Memory B cell (primary cell): ENCODE measurements at places on chromosomes 5 and 9.
A peak's percentile ranks its signal among the peaks of the same experiment; 100 is the strongest.

DNA sequence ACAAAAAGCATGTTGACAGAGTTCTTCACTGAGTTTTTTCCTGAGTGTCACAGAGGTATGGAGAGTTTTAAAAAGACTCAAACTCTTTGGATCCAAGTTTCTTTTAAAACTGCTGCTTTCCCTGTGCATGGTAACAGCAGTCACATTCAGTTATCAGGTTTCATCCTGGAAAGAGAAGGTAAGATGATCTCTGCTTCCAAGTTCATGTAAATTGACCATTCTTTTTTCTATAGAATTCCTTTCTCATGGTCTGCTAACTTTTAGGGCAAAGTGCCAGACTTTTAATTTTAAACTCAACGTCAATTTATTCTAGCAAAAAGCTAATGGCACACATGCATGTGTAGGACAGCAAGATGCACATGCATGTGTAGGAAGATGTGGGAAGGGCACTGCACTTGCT is 52.5 kb upstream of the PRLR start:
- no peaks in the 10 kb centered on the region for H3K4me1 ChIP-seq
- no peak overlapping the region for H3K4me3 ChIP-seq
- H3K36me3 ChIP-seq, result no peaks in the 10 kb centered on the region
- no peaks in the 10 kb centered on the region for H3K27me3 ChIP-seq

DNA sequence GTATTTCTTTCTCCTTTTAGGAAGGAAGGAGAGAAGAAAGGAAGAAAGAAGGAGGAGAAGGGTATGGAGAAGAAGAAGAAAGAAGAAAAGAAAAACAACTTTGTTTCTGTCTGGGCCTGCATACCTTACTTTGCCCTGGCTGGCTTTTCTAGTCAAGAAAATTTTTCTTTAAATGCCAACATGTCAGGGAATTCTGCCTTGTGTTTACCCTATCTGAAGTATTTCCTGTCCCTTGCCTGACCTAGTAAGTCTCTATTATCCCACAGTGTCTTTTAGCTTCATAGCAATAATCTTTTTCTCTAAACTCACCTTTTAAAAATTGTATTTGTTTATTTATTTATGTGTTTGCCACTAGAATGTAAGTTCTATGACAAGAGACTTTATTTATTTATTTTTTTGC is 1864.1 kb downstream of the EFNA5 start:
- no peak for DNase-seq
- no peaks in the 10 kb centered on the region for H3K36me3 ChIP-seq

GRCh38 chr5:34538026-34538672 is 118.0 kb upstream of the RAI14 start:
- no peak for DNase-seq
- no peak overlapping the region for H3K4me3 ChIP-seq
- peaks cover 16% of the 10 kb centered on the region for H3K27me3 ChIP-seq
- H3K27ac ChIP-seq, result no peak overlapping the region

GRCh38 chr5:34555699-34556508 is 100.2 kb upstream of the RAI14 start:
- no peak for DNase-seq
- H3K27me3 ChIP-seq, result no peaks in the 10 kb centered on the region
- H3K4me1 ChIP-seq, result no peaks in the 10 kb centered on the region
- no peaks in the 10 kb centered on the region for H3K36me3 ChIP-seq

DNA sequence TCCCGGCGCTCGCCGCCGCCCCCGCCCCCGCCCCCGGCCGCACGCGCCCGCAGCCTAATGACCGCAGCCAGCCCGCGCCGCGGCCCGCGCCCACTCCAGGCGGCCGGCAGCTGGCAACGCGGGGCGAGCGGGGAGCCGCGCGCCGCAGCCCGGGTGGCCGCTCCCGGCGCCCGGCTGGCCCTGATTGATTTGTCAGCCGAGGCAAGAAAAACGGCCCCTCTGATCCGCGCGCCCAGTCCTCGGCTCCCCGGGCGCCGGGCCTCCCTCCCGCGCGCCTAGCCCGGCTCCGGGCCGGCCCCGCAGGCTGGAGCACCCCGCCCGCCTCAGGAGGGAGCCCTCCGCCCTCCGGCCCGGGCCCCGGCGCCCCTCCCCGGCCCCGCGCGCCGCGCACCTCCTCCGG is 11.9 kb upstream of the LHX2 start:
- no peaks in the 10 kb centered on the region for H3K36me3 ChIP-seq
- no peak for DNase-seq
- no peak overlapping the region for H3K4me3 ChIP-seq

DNA sequence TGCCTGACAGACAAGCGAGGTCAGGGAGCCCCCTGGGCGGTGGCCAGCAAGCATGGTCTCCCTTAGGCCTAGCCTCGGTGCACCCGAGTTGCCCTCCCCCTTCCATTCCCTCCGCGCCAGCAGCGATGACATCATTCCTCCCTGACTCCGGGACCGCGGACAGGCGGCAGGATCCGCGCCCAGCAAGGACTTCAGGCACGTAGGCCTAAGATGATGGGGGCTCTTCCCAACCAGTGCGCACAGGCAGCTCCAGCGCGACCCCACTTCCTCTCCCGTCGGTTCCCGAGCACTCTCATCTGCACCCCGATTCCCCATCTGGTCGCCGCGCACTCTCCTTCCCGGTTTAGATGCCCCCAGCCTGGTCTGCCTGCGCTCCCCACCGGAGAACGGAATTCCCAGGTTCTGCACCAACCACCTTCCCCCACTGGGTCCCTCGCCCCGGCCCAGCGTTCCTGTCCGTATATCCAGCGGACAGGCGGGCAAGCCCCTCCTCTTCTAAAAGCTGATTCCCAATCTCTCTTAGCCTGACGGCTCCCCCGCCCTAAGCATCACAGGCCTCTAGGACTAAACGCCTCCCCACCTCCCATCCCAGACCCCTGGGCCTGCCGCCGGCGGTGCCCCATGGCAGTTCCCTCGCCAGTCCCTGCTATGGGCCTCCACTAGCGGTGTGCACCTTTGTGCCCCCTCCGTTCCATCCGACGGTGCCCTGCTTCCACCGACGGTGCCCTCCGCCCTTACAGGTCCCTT is 931 bp downstream of the FAM219A start:
- H3K36me3 ChIP-seq, result no peaks in the 10 kb centered on the region
- H3K27me3 ChIP-seq, result peaks cover 6% of the 10 kb centered on the region
- DNase-seq, result peak; percentile 9
- H3K27ac ChIP-seq, result peak overlapping the region; percentile 22

DNA sequence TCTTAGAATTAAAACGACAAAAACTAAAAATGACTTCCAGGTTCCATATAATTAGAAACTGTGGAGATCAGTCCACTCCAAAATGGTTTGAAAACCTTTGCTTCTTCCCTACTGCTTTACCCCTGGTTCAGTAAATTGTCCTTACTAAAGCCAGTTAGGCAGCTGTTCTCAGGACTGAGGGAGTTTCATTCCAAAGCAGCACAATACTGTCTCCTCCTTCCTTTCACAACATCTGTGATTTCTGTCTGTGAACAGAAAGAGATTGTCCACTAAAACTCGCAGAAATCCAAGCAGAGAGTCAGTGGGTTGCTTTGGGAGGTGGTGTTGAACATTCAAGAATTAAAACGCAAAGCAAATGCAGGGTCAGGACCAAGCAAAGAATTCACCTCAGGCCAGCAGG is 740.8 kb upstream of the ZNF608 start:
- no peak overlapping the region for H3K4me3 ChIP-seq
- no peaks in the 10 kb centered on the region for H3K36me3 ChIP-seq
- no peak for DNase-seq

DNA sequence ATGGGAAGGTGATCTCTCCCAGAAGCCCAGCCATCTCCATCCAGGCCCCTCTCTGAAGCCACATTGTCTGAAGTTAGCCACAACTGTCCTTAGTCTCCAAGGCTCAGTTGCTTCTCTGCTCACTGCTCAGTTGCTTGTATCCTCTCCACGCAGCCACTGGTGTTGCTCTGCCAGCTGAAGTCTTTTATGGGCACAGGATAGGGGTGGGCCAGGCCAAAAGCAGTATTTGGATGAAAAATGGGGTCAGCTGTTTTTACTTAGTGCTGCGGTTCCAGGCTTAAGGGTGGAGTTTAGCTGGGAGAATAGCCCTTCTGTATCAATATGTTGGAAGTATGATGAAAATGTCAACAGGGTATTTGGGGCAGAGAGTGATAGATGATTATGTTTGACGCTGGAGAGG is 168.8 kb upstream of the PPP1R2B start:
- no peaks in the 10 kb centered on the region for H3K4me1 ChIP-seq
- no peaks in the 10 kb centered on the region for H3K36me3 ChIP-seq
- DNase-seq, result no peak
- peaks cover 12% of the 10 kb centered on the region for H3K27me3 ChIP-seq

GRCh38 chr5:116912221-116912620 is 337.6 kb upstream of the SEMA6A start:
- no peak overlapping the region for H3K4me3 ChIP-seq
- no peaks in the 10 kb centered on the region for H3K36me3 ChIP-seq
- no peak for DNase-seq

DNA sequence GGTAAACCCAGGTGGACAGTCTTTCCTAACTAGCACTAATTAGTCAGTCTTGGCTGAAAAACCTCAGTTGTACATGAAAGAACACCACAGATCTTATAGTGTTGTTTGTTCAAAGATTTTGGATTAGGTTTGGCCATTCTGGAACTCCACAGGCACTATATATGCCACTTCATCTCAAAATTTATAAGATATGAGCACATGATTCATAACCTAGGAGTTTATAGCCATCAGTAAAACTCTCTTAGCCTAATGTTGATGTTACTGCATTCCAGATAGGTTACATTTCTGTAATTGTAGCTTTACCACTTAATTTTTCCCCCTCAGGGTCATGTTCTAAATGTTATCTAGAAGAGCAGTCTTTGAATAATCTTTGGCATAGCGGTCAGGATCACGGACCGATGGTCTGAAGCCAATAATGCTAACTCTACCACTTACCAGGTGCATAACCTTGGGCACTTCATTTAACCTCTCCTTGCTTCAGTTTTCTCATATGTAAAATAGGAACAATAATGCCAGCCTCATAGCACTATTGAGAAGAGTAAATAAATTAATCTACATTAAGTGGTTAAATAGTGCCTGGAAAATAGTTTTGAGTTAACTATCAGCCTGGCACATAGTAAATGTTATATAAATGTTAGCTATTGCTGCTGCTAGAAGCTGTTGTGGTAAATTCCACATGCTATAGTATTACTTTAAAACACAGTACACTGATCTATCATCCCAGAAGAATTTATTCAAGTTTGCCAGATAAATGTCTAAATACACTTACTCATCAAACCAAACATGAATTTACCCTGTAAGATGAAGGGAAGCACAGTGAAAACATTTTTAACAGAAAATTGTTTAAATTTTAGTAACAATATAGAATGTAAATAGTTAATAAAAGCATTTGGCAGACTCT is 743.9 kb downstream of the NR2F1-AS1 start:
- no peaks in the 10 kb centered on the region for H3K27me3 ChIP-seq
- no peak overlapping the region for H3K4me3 ChIP-seq
- DNase-seq, result no peak
- H3K36me3 ChIP-seq, result no peaks in the 10 kb centered on the region
- H3K4me1 ChIP-seq, result no peaks in the 10 kb centered on the region
- H3K27ac ChIP-seq, result no peak overlapping the region

GRCh38 chr9:113179839-113180238 is 29.0 kb downstream of the SLC31A2 start:
- H3K27me3 ChIP-seq, result no peaks in the 10 kb centered on the region
- H3K27ac ChIP-seq, result no peak overlapping the region
- DNase-seq, result no peak
- no peak overlapping the region for H3K4me3 ChIP-seq
- H3K36me3 ChIP-seq, result peaks cover 58% of the 10 kb centered on the region
- H3K4me1 ChIP-seq, result peaks cover 3% of the 10 kb centered on the region

DNA sequence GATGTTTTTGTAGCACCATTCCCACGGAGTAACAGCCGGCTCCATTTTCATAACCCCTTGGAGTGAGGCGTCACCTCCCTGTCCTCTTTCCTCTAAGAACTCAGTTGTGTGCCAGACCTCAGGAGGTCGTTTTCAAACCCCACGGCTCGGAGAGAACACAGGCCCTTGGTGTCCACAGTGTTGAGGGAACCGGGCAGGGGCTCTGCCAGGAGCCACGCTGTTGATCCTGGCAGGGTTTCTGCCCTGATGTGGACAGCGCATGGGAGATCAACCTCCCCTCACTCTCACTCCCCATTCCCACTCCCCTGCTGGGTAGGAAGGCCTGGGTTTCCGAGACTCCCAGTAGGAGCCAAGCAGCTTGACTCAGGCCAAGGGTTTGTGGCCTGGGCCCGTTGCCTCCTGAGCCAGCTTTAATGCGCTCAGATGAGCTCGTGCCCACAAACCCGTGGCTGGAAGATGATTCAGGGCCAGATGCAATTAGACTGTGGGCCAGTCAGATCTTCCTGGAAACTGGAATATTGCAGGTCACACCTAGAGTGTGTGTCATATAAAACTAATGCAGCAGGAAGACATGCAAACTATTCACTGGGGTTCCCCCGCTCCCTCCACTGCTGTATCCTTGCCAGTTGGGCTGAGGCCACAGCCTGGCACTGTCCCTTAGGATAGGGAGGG is 133.4 kb downstream of the SLC12A2 start:
- no peak for DNase-seq
- no peak overlapping the region for H3K4me3 ChIP-seq
- H3K4me1 ChIP-seq, result no peaks in the 10 kb centered on the region
- H3K27ac ChIP-seq, result no peak overlapping the region

- peaks cover 16% of the 10 kb centered on the region for H3K4me1 ChIP-seq
- H3K4me3 ChIP-seq, result no peak overlapping the region
- no peak for DNase-seq
- H3K27me3 ChIP-seq, result no peaks in the 10 kb centered on the region
- no peaks in the 10 kb centered on the region for H3K36me3 ChIP-seq
- H3K27ac ChIP-seq, result no peak overlapping the region
Observed at GRCh38 chr9:105126226-105126625, 118.2 kb upstream of the SLC44A1 start.

- H3K4me3 ChIP-seq, result peak overlapping the region; percentile 89
- peaks cover 2% of the 10 kb centered on the region for H3K36me3 ChIP-seq
- peak overlapping the region; percentile 95 for H3K27ac ChIP-seq
- H3K4me1 ChIP-seq, result peaks cover 15% of the 10 kb centered on the region
- DNase-seq, result no peak
Observed at GRCh38 chr5:144169904-144170275, 569 bp downstream of the YIPF5 start.

GRCh38 chr9:86600291-86600690 is 246.1 kb upstream of the TUT7 start:
- no peak overlapping the region for H3K27ac ChIP-seq
- DNase-seq, result no peak
